ENCODE measurements at places on chromosomes 3 and 15. TPM values are rescaled to one million over a fixed set of nuclear protein-coding genes. Genes with fewer than 3 reads are reported as not detected.

UROC1 gene
- total RNA-seq = not detected

SCN11A gene
- 0.24 TPM for total RNA-seq

RNF111 gene
- total RNA-seq = 82.1 TPM

SLC22A13 gene
- total RNA-seq = 0.91 TPM

EPHB3 gene
- total RNA-seq = not detected

FGD5 gene
- 0.12 TPM for total RNA-seq

BCHE gene
- total RNA-seq = not detected

DNA sequence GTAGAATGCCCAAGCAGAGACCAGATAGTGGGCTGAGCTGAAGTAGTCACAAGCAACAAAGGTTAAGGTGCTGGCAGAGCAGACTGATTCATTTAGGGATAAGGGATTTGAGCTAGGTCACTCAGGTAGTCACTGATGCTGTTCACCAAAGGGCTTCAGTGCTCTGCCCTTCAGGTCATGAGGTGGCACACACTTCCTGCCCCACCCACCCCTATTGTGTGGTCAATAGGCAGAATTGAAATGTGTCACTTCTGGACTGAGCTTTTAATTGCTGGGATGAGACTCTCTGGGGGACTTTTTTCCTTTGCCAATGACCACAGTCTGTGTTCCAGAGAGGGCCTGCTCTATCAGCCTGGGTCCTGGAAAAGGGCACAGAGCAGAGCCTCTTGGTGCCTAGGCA, 2.9 kb upstream of the DIS3L start:
- no peak for DNase-seq

- DNase-seq = no peak
These were observed 353.0 kb downstream of the ROBO1 start for GRCh38 chr3:79414806-79415205.

DNA sequence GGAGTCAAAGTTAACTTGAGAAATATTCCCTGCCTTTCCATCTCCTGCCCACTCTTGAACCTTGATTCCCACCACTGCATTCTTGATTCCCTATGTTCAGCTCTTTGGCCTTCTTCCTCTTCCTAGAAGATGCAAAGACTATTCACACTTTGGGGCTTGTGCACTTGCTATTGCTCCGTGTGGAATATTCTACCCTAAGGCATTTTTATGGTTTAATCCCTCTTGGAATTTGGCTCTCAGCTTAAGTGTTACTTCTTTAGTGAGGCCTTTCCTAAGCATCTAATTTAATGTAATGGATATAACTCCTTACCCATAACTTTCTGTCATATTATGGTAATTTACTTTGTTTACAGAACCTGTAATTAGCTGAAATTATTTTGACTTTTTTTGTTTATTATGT, 318.9 kb upstream of the COL8A1 start:
- DNase-seq = no peak
